ENCODE measurements at places on chromosomes 3 and 15. TPM values are rescaled to one million over a fixed set of nuclear protein-coding genes. Genes with fewer than 3 reads are reported as not detected.

FETUB gene
- total RNA-seq = not detected

TMIE gene
- total RNA-seq = not detected

PPP1R14D gene
- total RNA-seq = not detected

MLF1 gene
- total RNA-seq = 13.7 TPM

GASK1A gene
- 1.5 TPM for total RNA-seq

ERICH6 gene
- not detected for total RNA-seq

PDE12 gene
- 29.8 TPM for total RNA-seq

IL16 gene
- under 0.01 TPM for total RNA-seq

DUOXA2 gene
- not detected for total RNA-seq

MOBP gene
- total RNA-seq = not detected

FMN1 gene
- under 0.01 TPM for total RNA-seq

GOLGA6D gene
- total RNA-seq = not detected

GP5 gene
- total RNA-seq = 0.14 TPM

SATB1 gene
- total RNA-seq = 11.0 TPM

PRKAR2A gene
- total RNA-seq = 46.6 TPM

RYR3 gene
- total RNA-seq = 0.42 TPM

TMC3 gene
- total RNA-seq = not detected

SEMA5B gene
- not detected for total RNA-seq

TIGIT gene
- total RNA-seq = not detected

VIPR1 gene
- not detected for total RNA-seq

GALNT15 gene
- 9.5 TPM for total RNA-seq

FAM219B gene
- 55.5 TPM for total RNA-seq

SHF gene
- 1.5 TPM for total RNA-seq

CLSTN2 gene
- total RNA-seq = 5.9 TPM

TP63 gene
- not detected for total RNA-seq

VILL gene
- total RNA-seq = 8.9 TPM

AMIGO3 gene
- not detected for total RNA-seq

TEX9 gene
- total RNA-seq = 4.5 TPM

DCLK3 gene
- not detected for total RNA-seq

XPC gene
- total RNA-seq = 46.9 TPM

ZDHHC3 gene
- total RNA-seq = 27.9 TPM

FGF12 gene
- total RNA-seq = not detected

THRB gene
- total RNA-seq = not detected

ZMYND10 gene
- total RNA-seq = 0.88 TPM

CLDN18 gene
- total RNA-seq = not detected

CPNE4 gene
- total RNA-seq = not detected

CCDC9B gene
- 37.7 TPM for total RNA-seq

GABRB3 gene
- total RNA-seq = 0.65 TPM

RLBP1 gene
- total RNA-seq = not detected

PAK2 gene
- 48.4 TPM for total RNA-seq

RARB gene
- total RNA-seq = 50.8 TPM

NOX5 gene
- 0.30 TPM for total RNA-seq

SLCO3A1 gene
- total RNA-seq = 0.30 TPM

CCDC191 gene
- total RNA-seq = 2.3 TPM

ARGFX gene
- total RNA-seq = not detected

KLF15 gene
- total RNA-seq = not detected

UNC13C gene
- total RNA-seq = not detected

SPINK8 gene
- not detected for total RNA-seq

OXTR gene
- total RNA-seq = 31.7 TPM

CFAP161 gene
- not detected for total RNA-seq

Measured in smooth muscle cell of the umbilical artery (primary cell).